ENCODE measurements at places on chromosomes 12 and 14.
A peak's percentile ranks its signal among the peaks of the same experiment; 100 is the strongest.

DNA sequence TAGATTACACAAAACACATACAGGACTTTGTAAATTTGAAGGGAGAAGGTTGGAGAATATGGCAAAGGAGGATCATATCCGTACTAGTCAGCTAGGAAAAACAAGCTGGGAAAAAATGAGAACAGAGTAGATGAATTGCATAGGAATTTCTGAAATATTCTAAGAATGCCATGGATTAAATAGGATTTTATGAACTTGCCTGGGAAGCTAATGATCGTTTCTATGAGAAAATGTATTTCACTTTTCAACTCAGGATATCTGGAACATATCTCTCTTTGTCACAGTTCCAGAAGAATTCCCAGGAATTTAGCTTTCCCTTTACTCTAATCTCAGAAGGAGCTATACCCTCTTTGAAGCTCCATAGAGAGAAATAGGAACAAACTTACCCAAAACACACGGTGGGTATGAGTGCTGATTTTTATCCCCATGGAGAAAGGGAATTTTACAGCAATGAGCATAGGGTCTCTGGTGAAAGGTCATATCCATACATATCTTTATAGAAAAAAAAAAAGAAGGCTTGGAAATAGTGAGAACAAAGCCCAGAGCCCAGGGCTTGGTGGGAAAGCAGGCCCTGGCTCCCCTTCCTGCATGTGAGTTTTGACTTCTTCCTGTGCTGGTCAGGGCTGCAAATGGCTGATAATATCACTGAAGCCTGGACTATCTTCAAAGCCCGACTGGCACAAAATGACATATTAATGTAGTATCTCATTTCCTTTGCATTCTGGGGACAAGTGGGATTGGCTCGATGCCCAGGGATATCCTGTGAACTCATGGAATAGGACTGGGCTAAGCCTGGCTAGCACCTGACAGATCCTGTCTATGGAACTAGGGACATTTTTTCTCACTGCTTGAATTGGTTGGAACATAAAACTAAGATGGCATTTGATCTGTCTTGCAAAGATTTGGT is 136.3 kb downstream of the AEBP2 start:
- no peak for DNase-seq

- no peak for DNase-seq
Measured at GRCh38 chr12:75419841-75420240, 29.0 kb downstream of the GLIPR1L2 start.

DNA sequence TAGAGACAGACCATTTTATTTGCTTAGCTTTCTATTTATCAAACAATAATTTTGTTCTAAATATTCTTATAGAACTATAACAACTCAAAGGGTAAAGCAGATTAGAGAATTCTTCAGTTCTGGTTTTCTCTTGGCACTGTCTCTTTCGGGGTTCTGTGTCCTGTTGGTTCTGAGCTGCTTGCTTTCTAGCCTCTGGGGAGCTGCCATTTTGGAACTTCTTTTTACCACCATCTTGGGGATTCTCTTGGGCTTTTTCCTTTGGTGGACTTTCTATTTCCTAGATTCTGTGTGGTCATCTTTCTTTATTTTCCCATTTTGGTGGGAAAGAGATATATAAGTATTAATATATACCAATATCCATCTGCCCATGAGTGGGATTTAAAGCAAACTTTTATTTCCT is 467.7 kb downstream of the PCNX1 start:
- DNase-seq = no peak

- DNase-seq = no peak
Measured at GRCh38 chr12:29781705-29782266, 2.0 kb downstream of the TMTC1 start.

GRCh38 chr12:111645433-111645832 is 40.3 kb downstream of the BRAP start:
- no peak for DNase-seq

- no peak for DNase-seq
Measured at GRCh38 chr12:116980083-116980482, 69.3 kb downstream of the FBXW8 start.

DNA sequence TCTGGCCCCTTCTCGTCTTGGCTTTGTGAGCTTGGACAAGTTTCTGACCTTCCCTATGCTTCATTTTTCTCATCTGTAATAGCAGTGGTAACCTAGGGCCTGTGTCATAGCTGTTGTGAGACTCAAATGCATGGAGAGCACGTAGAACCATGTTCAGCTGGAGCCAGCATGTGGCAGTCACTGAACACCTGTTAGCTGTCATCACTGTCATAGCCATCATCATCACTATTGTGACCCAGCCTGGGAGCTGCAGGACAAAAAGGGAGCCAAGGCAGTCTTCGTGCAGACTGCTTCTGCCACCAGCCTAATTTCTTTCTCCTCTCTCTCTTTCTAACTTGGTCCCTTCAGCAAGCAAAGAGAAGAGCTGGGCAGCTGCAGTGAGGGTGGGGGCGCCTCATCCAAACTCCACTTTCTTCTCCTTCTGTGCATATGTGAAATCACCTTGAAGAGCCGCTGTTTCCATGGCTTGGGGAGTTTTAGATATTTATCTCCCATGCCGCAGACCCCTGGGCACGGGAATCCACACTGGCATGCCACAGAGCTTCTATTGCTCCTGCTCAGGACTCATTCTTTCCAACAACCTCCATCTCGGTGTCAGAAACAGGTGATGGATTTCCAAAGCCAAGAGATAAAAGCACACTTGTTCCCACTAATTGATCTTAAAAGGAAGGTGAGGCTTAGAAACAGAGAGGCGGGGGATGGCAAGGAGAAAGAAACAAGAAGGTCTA is 87.0 kb downstream of the SRRM4 start:
- DNase-seq = no peak

DNA sequence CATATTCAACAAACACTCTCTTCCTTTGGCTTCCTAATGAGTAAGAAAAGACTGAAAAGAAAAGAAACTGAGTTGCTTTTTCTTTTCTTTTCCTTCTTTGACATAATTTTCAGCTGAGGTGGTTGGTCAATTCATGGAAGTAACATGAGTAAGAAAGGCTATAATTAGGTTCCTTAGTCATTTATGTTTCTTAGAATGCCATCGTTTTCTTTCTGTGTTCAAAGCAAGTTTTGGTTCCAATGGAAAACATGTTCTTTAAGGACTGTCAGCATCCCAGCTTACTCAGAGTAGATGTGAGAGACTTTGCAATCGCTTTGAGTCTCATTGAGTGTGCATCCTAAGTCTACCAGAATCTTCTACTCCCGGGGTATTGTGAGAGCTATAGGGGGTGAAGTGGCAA is 882.4 kb downstream of the DIO2 start:
- no peak for DNase-seq

DNA sequence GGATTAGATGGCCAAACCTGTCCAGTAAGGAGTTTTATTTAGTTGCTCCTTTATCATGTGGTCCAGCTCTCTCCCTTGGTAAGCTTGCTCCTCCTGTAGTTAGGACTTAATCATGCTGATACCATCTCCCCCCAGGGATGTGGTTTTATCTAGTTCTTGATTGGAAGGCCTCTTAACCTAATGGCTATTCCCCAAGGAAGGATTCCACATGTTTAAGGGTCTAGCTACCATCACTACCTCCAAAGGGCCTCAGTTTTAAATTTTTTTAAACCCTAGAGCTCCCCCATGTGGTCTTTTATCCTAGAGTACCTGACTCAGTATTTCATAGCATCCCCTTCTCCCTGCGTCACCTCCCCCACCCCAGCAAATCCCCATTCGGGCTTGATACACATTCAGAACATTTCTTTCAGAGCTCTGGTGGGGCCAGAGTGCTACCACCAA is 22.5 kb downstream of the MAP3K12 start:
- no peak for DNase-seq

- DNase-seq = no peak
Measured at GRCh38 chr12:111505601-111506036, 93.5 kb downstream of the ATXN2 start.

GRCh38 chr12:106981788-106982187 is 5.2 kb downstream of the MTERF2 start:
- DNase-seq = no peak

DNA sequence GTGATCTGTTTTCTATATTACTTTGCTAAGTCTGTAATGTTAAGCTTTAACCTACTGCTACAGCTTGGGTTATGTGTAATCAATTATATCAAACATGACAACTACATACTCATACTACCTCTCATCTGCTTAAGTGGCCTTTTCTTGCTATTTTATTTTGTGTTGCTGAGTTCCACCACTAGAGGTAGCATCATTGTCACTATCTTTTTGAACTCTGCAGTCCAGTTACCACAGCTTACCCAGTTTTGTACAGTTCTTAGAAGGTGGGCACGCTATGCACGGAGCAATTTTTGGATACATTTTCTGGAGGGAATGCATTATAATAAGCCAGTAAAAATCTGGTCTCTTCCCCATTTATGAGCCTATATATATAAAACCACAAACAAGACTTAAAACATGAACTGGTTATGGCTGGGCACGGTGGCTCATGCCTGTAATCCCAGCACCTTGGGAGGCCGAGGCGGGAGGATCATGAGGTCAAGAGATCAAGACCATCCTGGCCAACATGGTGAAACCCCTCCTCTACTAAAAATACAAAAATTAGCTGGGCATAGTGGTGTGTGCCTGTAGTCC is 48.5 kb downstream of the SAV1 start:
- DNase-seq = no peak

DNA sequence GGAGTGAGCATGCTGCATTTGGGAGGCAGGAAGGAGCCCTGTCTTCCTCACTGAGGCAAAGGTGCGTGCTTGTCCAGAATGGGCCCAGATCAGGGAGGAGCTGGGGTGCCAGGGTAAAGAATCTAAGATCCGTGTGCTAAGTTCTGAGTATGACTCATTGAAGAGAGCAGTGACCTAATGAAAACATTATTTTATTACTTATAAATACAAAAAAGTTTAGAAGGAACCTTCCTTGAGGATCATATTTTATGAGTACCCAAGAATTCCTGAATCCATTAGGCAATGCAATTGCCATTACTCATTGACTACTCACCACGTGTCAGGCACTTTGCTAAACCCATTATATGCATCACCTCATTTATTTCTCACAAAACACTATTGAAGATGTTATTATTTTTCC is 264.7 kb downstream of the EGLN3 start:
- no peak for DNase-seq

GRCh38 chr12:6171409-6172015 is 28.7 kb upstream of the CD9 start:
- no peak for DNase-seq

DNA sequence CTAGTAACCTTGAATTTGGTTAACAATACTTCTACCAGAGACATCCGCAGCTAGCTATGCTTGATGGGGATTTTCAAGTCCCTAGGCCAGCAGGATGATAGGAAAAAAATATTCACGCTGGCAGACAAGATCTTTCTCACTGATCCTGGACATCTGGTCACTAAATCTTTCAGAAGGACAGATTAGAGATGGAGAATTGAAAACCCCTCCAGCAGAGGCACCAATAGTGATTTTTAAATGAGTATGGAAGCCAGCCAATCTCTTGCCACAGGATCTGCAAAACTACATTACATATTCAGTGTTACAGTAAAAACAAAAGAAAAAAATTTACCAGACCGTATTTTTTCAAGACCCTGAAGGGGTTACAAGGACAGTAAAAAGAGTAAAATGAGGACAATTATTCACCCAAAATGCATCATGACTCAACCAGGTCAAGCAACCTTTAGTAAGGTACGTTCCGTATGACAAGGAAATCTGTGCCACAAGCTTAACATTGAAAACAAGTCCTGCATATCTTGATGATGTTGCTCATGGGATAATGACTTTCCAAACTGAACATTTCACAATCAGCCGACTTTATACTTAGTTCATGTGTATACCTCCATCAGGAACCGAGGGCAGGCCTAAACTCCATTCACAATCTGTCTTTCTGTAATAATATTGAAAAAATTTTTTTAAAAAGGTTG is 239.5 kb downstream of the GXYLT1 start:
- no peak for DNase-seq

DNA sequence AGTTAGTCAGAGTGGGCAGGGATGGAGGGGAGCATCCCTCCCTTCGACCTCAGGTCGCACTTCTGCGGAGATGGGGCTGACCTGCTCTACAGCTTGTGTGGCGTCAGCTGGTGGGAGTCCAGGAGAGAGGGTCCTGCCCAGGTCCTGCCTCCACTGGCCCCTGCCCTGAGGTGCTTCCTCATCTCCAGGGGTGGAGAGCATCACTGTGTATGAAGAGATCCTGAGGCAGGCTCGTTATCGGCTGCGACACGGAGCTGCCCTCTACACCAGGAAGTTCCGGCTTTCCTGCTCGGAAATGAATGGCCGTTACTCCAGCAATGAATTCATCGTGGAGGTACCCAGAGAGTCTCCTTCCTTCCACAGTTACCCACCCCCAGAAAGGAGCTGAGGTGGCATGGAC is 20.2 kb downstream of the CLSTN3 start:
- DNase-seq = no peak

- no peak for DNase-seq
Measured at GRCh38 chr12:75815756-75816155, 215.8 kb downstream of the PHLDA1 start.

GRCh38 chr14:67641902-67642749 is 22.4 kb downstream of the ARG2 start:
- no peak for DNase-seq

GRCh38 chr14:34180434-34180833 is 229.6 kb upstream of the EGLN3 start:
- no peak for DNase-seq

GRCh38 chr12:68455691-68456345 is 123.7 kb upstream of the MDM1 start:
- no peak for DNase-seq

- no peak for DNase-seq
Measured at GRCh38 chr14:69259168-69259526, 811 bp upstream of the GALNT16 start.

- no peak for DNase-seq
Measured at GRCh38 chr12:3892631-3893030, 19.4 kb upstream of the PARP11 start.

- no peak for DNase-seq
Measured at GRCh38 chr12:76919383-76920171, 40.8 kb upstream of the CSRP2 start.

GRCh38 chr12:48980953-48981756 is 3.0 kb downstream of the WNT1 start:
- peak; percentile 62 for DNase-seq

GRCh38 chr14:72640911-72641485 is 252.9 kb downstream of the DPF3 start:
- DNase-seq = no peak

Measured in activated T-cell treated with anti-CD3 and anti-CD28 coated beads, Interleukin-2, amount 50 U/mL, for 1 hour (primary cell).